ENCODE measurements at places on chromosomes 11 and 22.

DNA sequence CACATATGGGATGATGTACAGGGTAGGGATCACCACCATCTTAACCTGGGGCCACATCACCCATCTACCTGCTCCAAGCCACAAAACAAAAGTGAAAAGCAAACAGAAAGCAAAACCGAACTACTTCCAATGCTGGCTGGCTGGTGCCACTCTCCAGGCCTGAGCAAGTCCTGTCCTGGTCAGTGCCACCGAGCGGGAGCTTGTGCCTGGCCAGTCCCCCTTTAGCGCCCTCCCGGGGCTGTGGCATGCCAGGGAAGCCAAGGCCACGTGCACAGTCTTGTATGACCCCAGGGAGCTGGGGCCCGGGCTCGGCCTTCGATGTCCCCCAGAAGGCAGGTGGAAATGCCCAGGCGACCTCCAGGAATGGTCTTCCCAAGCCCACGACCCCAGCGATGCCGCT lies 17.9 kb upstream of the NAP1L4 start:
- no peak for DNase-seq

- DNase-seq = no peak
Measured at GRCh38 chr11:115699733-115700132, 195.5 kb upstream of the CADM1 start.

GRCh38 chr22:45235851-45236342 lies 4.8 kb downstream of the KIAA0930 start:
- DNase-seq = no peak

DNA sequence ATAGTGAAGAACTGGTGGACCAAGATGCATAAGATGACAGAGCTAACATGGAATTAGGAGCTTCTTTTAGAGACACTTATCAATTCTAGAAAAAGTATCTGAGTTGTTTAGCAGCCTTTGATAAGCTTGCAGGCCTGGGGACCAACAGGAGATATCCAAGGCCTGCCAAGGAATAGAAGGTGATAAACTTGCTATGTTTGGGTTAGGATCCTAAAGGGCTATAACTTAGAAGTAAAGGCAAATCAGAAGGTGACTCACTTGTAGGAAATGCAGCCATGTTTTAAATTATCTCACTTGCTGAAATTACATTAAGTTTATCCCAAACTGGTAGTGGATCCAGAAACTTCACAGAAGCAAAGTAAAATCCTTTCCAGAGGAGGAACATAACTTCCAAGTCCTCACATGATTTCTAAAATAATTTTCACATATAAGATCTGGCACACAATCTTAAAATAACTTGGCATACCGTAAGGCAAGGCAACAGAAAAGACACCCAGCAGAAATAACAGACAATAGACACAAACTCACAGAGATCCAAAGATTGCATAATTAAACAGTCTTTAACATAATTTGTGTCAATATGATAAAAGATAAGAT lies 69.6 kb upstream of the TEAD1 start:
- DNase-seq = no peak

- DNase-seq = no peak
Measured at GRCh38 chr11:133525976-133526375, 6.3 kb downstream of the OPCML start.

DNA sequence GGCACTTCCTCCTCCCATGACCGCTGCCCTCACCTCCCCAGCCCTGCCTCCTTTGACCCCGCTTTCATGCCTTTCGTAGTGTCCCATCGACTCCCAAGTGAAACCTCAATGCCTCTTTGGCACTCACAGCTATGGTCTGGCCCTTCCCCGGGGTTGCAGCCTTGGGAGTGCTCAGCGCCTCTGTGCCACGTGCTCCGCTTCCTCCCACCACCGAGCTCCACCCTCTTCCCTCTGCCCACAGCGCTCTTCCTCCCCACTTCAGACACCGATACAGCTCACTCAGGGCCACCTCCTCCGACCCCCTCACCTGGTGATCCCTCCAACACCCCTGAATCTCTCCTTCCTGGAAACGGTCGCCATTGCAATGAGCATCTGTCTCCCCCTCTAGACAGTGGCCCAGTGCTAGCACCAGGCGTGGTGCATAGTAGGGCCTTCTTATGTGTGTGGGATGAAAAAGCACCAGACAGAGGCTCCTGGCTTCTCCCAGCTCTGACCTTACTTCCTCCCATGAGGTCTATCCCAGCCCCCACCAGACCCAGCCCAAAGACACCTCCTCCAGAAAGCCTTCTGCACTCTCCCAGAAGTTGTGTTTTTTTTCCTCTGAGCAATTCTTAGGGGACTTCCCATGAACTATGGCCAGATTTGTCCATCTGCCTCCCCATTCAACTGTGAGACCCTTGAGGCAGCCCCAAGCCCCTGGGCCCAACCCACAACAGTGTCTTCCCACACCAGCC lies 16.4 kb upstream of the SCGB1A1 start:
- DNase-seq = peak; percentile 70

GRCh38 chr11:78630561-78631303 lies 56.1 kb upstream of the NARS2 start:
- no peak for DNase-seq

DNA sequence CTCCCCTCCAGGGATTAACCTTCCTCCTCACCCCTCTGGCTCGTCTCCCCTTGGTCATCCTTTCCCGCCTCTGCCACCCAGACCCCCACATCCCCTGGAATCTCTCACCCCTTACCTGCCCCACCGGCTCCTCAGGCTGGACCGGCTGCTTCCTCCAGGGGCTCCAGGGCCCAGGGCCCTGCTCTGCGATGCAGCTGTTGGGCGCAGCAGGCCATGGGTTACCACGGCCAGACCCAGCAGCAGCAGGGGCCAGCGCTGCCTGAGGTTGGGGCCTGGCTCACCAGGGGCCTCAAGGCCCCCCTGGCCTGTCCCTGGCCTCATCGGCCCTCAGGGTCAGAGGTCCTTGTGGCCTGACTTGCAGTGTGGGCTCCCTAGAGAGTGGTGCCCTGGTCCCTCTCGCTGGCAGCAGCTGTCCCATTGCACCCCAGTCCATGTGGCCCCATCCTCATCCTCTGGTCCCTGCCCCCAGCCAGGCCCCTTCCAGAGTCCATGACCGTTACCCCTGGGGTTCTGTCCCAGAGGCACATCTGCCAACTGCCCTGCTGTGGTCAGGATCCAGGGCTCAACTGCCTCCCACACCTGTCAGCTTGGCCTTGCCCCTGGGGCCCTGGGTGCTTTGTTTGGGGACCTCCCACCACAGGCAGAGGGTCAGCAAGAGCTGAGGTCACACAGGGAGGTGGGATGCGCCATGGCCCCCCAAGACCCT lies at the start of gene IGLL1:
Gene IGLL1, minus strand, starts transcription at position 421 of the 706 bp plus-strand sequence. Its CDS starts 100 bp downstream, at position 321.
- no peak for DNase-seq

DNA sequence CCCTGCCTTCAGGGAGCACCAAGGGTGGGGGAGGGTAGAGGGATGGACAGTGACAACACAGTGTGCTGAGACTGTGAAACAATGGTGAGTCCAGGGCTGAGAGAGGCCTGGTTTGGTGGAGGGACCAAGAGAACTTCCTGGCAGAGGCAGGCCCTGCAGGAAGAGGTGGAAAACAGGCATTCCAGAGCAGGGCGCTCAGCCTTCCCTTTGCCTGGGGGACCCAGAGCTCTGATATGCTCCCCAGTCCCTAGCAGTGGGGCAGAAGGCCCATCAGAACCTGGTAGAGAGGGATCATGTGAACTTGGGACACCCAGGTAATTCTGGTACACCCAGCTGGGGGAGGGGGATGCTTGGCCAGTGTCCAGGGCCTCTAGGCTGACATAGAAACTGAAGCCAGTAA lies 17.2 kb upstream of the UVRAG start:
- DNase-seq = no peak

DNA sequence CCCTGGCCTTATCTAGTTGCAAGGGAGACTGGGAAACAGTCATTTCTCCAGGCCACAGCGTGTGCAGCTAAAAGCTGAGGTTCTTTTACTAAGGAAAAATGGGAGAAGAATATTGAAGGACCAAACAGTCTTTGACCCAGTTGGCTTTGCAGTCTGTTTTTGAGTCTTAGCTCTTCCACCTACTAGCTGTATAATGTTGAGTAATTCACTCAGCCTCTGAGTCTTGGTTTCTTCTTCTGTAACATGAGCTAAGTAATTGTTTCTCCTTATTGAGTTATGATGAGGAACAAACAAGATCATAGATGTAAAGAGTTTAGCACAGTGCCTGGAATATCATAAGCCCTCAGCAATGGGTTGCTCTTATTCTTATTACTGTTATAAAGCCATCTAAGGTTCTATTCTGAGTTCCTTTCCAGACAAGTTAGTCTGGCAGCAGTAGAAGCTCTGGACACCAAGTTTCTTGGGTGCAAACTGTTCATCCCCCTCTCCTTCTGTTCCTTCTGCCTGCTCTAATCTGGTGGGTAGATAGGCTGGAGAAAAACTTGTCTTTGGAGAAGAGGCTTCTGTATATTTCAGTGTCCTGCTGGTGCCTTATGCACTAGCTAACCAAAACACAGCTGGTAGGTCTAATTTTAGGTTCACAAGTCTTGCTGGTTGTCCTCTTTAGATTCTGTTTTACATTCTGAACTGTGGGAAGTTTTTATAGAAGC lies 13.5 kb downstream of the TRIM44 start:
- no peak for DNase-seq

DNA sequence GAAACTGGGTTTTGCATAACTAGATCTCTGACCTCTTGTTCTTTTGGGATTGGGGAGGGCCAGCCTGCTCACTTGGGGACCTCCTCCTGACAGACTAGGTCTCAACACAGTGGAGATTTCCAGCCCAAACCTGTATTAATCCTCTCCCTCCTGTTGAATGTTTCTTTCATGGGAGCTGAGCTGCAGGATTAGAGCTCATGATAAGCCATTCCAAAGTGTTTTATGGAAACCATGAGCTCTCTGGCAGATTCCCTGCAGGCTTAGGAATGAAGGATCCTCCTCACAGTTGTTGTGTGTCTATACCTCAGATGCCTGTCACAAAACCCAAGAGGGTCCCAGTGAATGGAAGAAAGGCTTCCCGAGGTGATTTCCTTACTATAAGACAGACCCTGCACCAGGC lies 248.4 kb upstream of the B3GAT1 start:
- peak; percentile 5 for DNase-seq

GRCh38 chr11:46119352-46120216 lies 1.7 kb downstream of the PHF21A start:
- DNase-seq = peak; percentile 67

GRCh38 chr11:122032317-122032716 lies 83.7 kb downstream of the BLID start:
- no peak for DNase-seq

DNA sequence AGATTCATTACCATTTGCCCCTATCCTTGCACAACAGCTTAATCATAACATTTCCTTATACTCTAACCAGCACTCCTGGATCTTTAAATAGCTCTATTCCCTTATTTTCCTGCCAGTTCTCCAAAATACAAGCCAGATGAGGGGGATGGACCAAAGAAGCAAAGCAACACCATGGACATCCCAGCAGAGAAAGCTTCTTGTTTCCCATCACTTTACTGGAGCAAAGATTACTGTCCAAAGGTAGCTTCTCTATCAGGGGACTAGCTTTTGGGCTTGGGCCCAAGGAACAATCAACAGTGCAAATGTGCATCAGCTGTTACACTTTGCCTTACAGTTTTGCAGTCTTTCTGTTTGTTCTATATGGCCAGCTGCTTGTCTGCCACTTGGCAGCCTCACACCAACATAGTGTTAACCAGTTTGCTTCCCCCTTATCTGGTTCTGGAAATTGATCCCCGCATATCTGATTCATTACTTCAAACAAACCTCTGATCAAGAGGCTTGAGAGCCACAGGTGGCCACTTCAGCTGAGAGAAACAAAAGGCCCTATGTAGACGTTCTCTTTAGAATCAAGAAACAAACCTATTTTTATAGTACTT lies 814.3 kb downstream of the METTL15 start:
- DNase-seq = no peak

- no peak for DNase-seq
Measured at GRCh38 chr22:20186183-20186870, 35.5 kb upstream of the CCDC188 start.

- no peak for DNase-seq
Measured at GRCh38 chr11:113286009-113286408, 28.4 kb upstream of the TTC12 start.

GRCh38 chr11:106395716-106396349 lies 318.4 kb downstream of the AASDHPPT start:
- DNase-seq = no peak

GRCh38 chr11:5364214-5364613 lies 12.9 kb downstream of the OR51B6 start:
- DNase-seq = no peak

DNA sequence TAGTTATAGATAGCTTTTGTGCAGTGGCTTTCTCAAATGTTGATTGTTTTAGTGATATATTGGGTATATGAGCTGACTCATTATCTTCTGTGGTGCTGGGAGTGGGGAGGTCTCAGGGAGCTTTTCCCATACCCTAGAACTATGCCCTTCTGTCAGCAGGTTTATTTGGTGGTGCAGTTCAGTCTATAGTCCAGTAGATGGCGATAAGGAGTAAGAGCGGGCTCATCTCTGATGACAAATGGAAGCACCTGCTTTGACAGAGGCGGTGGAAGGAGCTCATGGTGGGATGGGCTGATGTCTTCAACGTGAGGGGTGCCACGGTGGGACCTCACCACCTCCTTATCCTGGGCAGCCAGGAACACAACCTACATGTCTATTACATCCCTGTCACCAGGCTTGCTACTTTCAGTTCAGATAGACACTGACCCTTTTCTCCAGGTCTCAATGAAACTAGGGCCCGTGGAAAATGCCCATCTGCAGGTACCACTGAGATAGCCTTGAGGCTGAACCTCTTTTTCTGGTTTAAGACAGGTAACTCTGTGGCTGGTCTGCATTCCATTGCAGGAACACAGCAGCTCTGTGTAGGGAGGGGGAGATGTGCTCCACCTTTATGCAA lies 13.0 kb upstream of the OR6A2 start:
- peak; percentile 27 for DNase-seq

DNA sequence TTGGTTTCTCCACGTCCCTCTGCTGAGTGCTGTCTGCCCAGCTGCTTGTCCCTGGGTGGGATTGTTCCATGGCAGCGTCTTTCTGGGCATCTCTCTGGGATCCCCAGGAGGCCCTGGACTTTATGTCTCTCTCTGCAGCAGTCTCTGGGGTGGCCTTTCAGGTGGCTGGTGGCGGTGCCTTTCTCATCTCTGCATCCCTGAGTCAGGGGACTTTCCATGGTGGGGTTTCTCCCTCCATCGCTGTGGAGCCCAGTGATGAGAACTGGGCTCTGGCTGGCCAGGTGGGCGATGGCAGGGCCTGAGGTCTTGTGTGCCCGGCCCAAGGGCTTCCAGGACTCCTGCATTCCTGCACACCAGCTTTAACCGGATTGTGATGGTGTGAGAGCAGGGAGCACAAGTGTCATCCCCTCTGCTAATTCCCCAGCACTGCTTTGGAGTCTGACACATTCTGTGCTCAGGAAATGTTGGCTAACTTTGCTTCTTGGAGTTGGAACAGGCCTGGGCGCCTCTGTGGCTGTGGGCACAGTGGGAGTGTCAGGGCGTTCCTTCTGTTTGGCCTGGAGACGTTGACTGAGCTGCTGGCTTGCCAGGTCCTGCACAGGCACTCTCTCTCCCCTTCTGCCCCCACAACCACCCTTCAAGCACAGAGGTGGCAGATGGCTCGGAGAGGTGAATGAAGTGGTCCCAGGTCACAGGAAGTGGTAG lies 27.9 kb downstream of the FAM83F start:
- DNase-seq = no peak

Data from activated CD4-positive, alpha-beta memory T cell treated with anti-CD3 and anti-CD28 coated beads, Interleukin-2, amount 10 ng/mL, durations not matched to agents 7 days and 5 days (primary cell).